Right ventricle myocardium inferior (tissue), 1 donor: ENCODE measurements at places on chromosomes 11 and 22.

DNA sequence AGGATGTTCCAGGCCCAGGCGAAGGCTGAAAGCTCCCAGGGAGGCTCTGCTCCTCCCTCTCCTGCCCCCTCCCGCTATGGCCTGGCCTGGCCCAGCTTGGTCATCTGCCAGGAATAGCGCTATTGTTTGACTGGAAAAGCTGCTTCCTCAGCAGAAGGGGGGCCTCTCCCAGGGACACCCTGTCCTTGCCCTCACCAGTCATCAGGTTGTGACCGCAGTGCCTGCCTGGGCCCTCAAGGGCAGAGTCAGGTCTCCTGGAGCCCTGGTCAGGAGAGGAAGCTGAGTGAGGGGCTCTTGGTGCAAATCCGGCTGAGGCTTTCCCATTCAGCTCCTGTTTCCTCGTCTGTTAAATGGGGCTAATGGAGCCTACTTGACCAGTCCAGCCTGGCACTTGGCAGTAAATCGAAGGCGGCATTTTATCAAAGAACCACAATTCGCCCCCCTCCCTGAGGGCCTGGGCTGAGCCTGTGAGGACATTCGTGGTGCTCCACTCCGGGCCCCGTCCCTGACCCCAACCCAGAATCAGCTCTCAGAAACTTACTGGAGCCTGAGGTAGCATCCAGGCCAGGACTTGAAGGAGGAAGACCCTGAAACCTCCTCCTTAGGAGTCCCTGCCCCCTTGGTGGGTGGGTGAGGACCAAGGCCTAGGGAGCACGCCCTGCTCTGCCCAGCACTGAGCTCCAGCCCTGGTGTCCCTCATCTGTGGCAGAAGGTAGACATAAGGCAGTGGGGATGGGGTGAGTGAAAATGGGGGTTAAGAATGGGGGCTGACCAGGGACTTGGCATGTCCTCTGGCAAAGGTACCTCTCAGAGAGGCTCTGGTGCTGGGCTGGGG is 2.0 kb upstream of the CASTOR1 start:
- peak; percentile 91 for DNase-seq

DNA sequence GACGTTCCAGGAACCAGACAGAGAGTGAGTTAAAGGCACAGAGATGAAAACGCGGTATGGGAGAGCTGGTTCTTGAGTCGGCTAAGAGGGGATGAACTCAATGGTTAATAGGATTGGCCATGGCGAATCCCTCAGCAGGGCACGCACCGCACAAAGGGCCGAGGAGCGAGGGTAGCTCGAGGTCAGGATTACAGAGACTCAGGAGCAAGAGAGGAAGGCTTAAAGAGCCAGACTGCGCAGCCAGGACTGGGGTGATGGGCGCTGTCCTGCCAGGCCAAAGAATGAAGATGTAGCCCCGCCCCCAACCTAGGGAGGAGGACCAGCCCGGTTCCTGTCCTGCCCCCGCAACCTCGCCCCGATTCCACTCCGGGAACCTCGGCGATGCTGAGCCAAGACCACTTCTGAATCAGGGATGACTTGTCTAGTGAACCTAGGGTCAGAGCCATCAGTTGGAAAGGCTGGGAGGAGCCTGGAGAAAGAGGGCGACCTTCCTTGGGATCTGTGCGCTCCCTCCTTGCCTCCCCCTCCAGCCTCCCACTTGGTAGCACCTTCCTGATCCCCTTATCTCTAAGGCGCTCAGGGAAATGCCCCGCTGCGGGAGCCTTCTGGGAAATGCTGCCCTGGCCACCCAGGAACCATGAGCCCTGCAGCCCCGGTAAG is at the start of gene PLEKHB1:
PLEKHB1 (plus strand) TSS at position 610 of the 660 bp plus-strand sequence; CDS start at position 638, 28 bp downstream.
- no peak for DNase-seq

DNA sequence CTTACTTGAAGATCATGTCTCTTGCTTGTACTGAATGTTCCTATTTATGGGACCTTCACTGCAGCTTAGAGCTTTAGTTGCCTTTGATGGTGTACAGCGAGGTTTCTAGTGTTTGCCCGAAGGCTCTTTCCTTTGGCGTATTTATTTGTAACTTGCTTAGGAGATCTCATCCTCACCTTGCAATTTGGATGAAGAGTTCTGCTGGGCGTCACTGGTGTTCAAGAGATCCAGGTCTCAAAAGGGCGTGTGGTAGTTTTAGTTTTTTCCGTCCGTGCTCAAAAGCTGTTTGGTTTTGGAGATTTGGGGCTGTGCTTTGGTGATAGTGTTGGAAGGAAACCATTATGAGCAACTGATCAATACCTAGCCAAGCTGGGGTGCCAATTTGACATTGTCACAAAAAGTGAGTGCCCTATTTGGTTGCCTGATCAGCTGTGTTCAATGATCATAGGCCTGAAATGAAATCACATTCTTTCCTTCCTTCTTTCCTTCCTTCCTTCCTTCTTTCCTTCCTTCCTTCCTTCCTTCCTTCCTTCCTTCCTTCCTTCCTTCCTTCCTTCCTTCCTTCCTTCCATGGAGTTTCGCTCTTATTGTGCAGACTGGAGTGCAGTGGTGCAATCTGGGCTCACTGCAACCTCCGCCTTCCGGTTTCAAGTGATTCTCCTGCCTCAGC is 69.7 kb upstream of the GRAMD1B start:
- no peak for DNase-seq

DNA sequence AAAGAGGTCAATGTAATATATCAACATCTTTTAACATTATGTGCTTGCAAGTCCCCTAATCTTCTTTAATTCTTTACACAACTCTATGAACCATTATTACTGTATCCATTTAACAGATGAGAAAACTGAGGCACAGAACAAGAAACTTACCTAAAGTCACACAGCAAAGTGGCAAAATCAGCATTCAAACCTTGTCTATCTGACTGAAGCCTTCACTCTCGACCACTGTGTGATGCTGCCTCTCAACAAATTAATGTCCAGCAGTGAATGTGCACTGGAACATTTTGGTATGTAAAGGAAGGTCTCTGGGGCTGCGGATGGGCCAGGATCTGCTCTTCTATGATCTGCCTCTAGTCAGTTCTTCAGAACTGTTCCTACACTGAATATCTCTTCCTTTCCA is 42.1 kb downstream of the PRCP start:
- no peak for DNase-seq

DNA sequence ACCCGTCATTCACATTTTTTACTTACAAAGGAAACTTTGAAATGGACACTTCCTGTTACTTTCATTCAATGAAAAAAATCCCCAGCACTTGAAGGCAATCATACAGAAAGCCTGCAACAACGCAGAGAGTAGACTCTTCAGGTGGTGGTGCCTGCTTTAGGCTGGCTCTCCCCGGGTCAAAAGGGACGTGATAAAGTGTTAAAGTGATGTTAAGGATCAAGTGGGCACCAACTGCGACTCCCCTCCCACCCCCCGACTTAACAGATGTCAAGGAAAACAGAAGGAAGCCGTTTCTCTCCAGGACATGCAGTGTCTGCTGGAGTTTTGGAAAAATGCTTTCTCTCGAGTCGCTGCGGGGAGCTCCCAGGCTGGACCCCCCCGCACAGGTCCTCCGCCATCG is 414 bp upstream of the PNPLA3 start:
- DNase-seq = no peak
